Upper lobe of left lung (tissue), 6 donors: ENCODE measurements at places on chromosomes 3 and 15. TPM values are rescaled to one million over a fixed set of nuclear protein-coding genes. Genes with fewer than 3 reads are reported as not detected.

DNA sequence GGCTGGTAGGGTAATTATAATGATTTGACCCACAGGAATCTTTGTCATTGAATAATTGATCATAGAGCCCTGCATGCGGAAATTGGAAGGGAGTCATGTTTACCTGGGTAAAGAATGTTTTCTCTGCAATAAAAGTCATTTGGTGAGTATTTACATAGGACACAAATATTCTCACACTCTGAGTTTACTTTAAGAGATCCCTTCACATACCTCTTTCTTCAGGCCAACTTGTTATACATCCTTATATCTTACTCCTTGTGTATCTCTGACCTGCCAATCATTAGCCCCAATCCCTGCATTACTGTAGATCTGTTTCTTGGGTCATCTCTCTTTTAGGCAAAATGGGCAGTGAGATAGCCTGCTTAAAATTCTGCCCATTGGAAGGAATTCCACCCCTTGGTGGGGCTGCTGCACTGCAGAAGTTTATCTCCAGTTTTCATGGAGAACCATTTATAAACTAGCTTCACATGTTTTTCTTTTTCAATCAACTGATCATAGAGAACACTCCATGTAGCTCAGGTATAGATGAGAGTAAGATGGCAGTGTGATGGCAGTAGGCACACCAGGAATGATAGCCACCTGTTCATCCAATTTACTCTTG is 46.2 kb downstream of the ILDR1 start:
- no peaks in the 10 kb centered on the region for H3K36me3 ChIP-seq
- DNase-seq: no peak
- H3K27ac ChIP-seq: no peak overlapping the region
- H3K27me3 ChIP-seq: no peaks in the 10 kb centered on the region

DNA sequence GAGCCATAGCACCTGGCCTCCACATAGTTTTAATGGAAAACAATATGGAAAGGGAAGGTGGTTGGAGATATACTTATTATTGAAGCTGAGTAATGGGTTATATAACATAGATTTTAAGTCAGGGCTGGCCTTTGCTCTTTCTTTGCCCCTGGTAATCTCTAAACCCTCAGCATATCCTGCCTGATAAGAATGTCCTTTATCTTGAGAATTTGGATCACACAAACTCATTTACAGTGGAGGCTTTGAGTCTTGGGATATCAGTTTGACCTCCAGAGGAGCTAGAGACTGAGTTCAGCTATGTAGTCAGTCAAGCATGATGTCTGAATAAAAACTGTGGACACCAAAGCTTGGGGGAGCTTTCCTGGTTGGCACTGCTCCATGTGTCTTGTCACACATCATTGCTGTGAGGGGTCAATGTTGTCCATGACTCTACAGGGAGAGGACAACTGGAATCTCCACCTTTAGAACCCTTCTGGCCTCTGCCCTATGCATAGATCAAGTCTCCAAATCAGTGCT is 9.0 kb upstream of the C3orf33 start:
- DNase-seq: no peak

DNA sequence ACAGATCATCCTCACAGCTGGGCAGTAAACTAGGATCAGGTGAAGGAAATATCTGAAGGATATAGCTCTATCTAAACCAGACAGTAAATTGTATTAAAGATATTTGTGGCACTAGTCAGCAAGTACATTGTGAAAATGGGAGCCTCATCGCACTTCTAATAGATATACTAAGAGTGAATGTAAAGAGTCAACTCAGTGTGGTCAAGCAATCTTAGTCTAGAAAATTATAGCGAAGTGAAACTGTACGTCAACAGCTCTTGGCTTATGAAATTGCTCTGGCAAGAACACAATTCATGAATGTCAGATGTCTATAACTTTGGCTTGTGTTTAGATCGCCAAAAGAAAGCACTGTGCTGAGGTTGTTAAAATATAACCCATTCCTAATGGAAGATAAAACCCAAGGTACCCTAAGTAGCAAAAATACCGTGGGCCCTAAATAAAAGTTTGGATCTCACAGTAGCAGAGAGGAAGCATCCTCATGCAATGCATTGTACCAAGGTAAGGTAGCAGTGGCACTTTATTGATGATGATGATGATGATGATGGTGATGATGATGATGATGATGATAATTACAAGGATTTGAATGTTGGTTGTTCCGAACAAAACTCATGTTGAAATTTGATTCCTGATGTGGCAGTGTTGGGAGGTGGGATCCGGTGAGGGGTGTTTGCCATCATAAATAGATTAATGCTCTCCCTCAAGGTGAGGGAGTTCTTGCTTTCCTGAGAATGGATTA is 228.5 kb downstream of the UNC13C start:
- H3K36me3 ChIP-seq: no peaks in the 10 kb centered on the region
- no peak for DNase-seq
- no peak overlapping the region for H3K4me3 ChIP-seq
- no peak overlapping the region for H3K27ac ChIP-seq
- H3K27me3 ChIP-seq: no peaks in the 10 kb centered on the region
- no peaks in the 10 kb centered on the region for H3K4me1 ChIP-seq

GRCh38 chr15:51024735-51025453 is 69.8 kb downstream of the TNFAIP8L3 start:
- no peaks in the 10 kb centered on the region for H3K36me3 ChIP-seq
- no peak overlapping the region for H3K4me3 ChIP-seq
- DNase-seq: no peak

GRCh38 chr3:20394243-20394642 is 208.2 kb upstream of the SGO1 start:
- H3K36me3 ChIP-seq: no peaks in the 10 kb centered on the region
- no peak overlapping the region for H3K27ac ChIP-seq
- no peak for DNase-seq

- no peaks in the 10 kb centered on the region for H3K27me3 ChIP-seq
- no peak for DNase-seq
- H3K4me1 ChIP-seq: no peaks in the 10 kb centered on the region
- H3K36me3 ChIP-seq: no peaks in the 10 kb centered on the region
These were observed 286.7 kb downstream of the SHOX2 start for GRCh38 chr3:157819270-157820156.

GRCh38 chr3:14538451-14539088 is 1.6 kb downstream of the GRIP2 start:
- H3K4me1 ChIP-seq: no peaks in the 10 kb centered on the region
- no peak for DNase-seq
- H3K27ac ChIP-seq: no peak overlapping the region
- H3K4me3 ChIP-seq: no peak overlapping the region
- H3K36me3 ChIP-seq: no peaks in the 10 kb centered on the region

- H3K27ac ChIP-seq: no peak overlapping the region
- no peak for DNase-seq
- H3K4me1 ChIP-seq: no peaks in the 10 kb centered on the region
These were observed 165.2 kb downstream of the OSBPL10 start for GRCh38 chr3:31815631-31816440.

Gene FBLN2
- 6.6 TPM for total RNA-seq

Gene IL17RD
- 2.7 TPM for total RNA-seq

Gene RTP1
- 0.17 TPM for total RNA-seq

Gene MEX3B
- total RNA-seq: 4.2 TPM
